Uterine smooth muscle cell (primary cell): ENCODE measurements at places on chromosomes 6 and 20. TPM values are rescaled to one million over a fixed set of nuclear protein-coding genes. Genes with fewer than 3 reads are reported as not detected.

CCM2L gene
- total RNA-seq: under 0.01 TPM in 1 of 2 replicates, not detected in the other

TGM3 gene
- not detected in 2 replicates for total RNA-seq

C6orf15 gene
- total RNA-seq: not detected in 2 replicates

PRSS35 gene
- total RNA-seq: 3.2 and 3.5 TPM in 2 replicates

TMEM244 gene
- 0.66 TPM in 1 of 2 replicates, not detected in the other for total RNA-seq

LY86 gene
- total RNA-seq: not detected in 2 replicates

NR2E1 gene
- not detected in 2 replicates for total RNA-seq

FOXC1 gene
- 1.5 and 1.6 TPM in 2 replicates for total RNA-seq

SLX4IP gene
- total RNA-seq: 4.0 and 4.7 TPM in 2 replicates

TUBB2B gene
- total RNA-seq: 0.89 and 4.2 TPM in 2 replicates

PTGIS gene
- 22.4 and 58.2 TPM in 2 replicates for total RNA-seq

MAPK13 gene
- 28.2 and 34.1 TPM in 2 replicates for total RNA-seq

EBF4 gene
- 1.2 and 4.1 TPM in 2 replicates for total RNA-seq

ABHD16B gene
- total RNA-seq: not detected in 2 replicates

CST4 gene
- total RNA-seq: 0.22 and 0.75 TPM in 2 replicates

GMDS gene
- total RNA-seq: 7.0 and 11.8 TPM in 2 replicates

MOG gene
- not detected in 2 replicates for total RNA-seq

ABT1 gene
- 13.6 and 18.4 TPM in 2 replicates for total RNA-seq

TBPL1 gene
- 20.0 and 20.3 TPM in 2 replicates for total RNA-seq

POM121L2 gene
- not detected in 2 replicates for total RNA-seq
